ENCODE measurements at places on chromosomes 11 and 22.

- DNase-seq, result peak; percentile 5
Observed at GRCh38 chr11:70002433-70002832, 75.7 kb upstream of the ANO1 start.

DNA sequence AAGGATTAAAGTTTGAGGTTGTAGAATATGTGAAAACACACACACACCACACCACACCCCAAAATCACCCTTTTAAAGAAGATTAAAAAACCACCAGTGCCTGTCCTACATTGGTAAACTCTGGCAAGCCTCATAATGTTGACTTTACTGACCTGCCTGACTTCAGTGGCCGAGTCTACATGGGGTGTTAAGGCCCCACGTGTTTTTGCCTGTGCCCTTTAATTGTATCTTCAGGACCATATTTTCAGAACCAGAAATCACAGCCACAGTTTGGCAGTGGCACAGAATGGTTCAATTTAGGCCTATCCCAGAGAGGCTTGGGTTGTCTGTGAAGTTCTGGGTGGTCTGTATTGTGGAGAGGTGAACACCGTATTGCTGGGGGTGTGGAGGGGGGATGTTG, 33.4 kb downstream of the ZBTB16 start:
- no peak for DNase-seq

DNA sequence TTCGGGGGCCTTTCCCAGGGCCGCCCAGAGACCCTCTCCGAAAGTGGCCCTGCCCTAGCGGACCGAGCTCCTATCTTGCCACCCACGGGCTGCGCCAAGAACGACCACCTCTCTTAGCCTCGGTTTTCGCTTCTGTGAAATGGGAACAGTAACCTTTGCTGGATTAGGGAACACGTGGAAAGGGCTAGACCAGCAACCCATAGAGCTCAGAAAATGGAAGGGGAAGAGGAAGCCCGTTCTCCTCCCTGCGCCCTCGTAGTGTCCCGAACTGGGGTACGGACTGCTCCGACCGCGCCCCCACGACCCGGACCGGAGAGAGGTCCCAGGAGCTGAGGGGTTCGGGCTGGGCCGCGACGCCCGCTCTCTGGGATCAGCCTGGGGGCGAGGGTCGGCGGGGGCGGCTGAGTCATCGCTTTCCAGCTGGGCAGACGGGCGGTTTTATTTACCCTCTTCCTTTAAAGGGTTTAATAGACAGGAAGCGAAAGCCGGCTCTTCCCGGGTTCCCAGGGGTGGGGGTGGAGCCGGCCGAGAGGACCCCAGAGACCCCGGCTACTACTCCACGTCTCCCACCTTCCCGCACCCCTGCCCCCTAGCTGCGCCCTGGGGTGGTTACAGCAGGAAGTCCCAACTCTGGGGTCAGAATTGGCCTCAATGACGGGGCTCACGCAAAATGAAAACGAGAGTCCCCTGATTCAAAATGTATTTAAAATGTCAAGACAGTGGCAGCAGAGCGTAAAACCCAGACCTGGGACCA, 907 bp upstream of the PHLDA2 start:
- peak; percentile 6 for DNase-seq

- no peak for DNase-seq
Observed at GRCh38 chr11:132264616-132265015, 894.2 kb downstream of the NTM start.

DNA sequence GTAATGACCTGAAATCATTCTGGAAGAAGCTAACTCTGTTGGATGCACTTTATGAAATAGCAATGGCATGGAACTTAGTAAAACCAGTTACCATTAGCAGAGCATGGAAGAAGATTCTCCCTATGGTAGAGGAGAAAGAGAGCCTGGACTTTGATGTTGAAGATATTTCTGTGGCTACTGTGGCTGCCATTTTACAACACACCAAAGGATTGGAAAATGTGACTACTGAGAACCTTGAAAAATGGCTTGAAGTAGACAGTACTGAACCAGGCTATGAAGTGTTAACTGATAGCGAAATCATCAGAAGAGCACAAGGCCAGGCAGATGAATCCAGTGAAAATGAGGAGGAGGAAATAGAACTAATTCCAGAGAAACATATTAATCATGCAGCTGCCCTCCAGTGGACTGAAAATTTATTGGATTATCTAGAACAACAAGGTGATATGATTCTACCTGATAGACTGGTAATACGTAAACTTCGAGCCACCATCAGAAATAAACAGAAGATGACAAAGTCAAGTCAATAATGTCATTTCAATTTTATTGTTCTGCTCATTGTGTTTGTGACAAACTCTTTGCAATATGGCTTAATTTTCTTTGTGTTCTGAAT, 2.0 kb downstream of the JRKL start:
- DNase-seq, result no peak

DNA sequence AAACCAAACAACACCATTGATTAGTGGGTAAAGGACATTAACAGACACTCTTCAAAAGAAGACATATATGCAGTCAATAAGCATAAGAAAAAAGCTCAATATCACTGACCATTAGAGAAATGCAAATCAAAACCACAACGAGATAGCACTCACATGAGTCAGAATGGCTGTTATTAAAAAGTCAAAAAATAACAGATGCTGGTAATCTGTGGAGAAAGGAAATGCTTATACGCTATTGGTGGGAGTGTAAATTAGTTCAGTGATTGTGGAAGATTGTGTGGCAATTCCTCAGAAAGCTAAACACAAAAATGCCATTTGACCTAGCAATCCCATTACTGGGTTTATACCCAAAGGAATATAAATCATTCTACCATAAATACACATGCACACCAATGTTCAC, 182.6 kb downstream of the TRPC6 start:
- no peak for DNase-seq

- DNase-seq, result no peak
Observed at GRCh38 chr11:18310800-18311340, 11.1 kb downstream of the HPS5 start.

- no peak for DNase-seq
Observed at GRCh38 chr11:44366026-44366425, 56.1 kb upstream of the ALX4 start.

- no peak for DNase-seq
Observed at GRCh38 chr22:17893900-17894535, 119.7 kb upstream of the BID start.

DNA sequence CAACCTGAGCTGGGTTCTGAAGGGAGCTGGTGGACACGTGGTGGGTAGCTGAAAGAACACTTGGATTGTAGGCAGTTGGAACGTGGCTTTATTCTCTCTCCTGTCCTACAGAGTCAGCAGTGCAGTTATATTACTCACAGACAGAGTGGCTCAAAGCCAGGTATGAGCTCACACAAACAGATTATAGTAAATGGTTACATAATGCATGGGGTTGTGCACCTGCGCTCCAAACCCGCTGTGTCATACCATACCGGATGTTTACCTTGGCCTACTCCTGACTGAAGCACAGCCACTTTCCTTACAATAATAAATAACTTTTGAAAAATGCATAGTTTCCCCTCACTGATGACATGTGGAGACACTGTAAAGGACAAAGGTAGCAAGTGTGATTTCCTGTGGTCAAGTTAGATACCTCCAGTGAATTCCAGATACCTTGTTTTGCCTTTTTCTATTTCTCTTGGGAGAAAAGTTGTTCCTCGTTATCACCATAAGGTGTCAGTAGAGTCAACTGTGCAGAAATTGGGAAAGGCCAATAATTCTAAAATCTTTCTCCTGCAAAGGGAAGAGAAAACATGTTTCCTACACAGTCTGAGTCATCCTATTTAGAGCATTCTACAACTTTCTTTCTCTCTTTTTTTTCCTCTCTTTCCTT, 13.5 kb downstream of the MS4A6A start:
- no peak for DNase-seq

GRCh38 chr11:66815646-66816045, 27.6 kb upstream of the RCE1 start:
- no peak for DNase-seq

GRCh38 chr11:125457814-125458343, 38.2 kb downstream of the FEZ1 start:
- DNase-seq, result no peak

GRCh38 chr11:16925561-16926065, 88.6 kb downstream of the PLEKHA7 start:
- DNase-seq, result peak; percentile 21

DNA sequence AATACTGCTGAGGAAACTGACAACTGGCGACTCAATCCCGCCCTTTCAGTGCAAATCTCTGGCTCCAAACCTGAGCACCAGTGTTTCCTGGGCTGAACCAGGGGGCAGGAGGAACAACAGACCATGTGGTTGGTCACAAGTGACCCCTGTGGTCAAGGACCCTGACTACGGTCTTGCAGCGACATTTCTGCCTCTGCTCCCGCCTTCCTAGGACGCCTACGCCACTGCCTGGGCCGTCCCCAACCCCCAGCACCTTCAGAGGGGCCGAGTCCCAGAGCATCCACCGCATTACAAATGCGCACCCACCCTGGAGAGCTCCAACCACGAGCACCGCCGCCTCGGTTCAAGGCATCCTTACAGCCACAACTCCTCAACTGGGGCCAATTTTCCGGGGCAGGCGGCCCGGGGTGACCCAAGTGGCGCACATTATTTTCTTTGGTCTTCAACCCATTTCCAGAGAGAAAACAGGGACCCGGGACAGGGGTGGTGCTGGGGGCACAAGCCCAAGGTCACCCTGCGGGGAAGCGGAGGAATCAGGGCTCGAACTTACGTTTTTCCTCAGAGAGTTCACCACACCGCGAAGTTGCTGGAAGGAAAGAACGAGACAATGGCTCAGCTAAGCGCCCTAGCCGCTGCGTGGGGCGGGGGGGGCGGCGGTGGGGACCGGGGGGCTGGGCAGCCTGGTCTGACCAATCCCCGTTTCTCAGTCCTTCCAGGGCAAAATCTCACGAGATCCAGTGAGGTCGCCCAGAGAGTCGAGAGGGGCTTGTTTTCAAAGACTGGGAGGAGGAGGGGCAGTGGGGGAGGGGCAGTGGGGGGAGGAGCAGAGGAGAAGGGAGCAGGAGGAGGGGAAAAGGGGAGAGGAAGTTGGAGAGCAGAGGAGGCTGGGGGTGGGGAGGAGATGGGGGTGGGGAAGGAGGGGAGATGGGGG, 1.8 kb downstream of the PRAME start:
- DNase-seq, result no peak

- DNase-seq, result no peak
Observed at GRCh38 chr11:14413307-14414069, 54.5 kb upstream of the RRAS2 start.

DNA sequence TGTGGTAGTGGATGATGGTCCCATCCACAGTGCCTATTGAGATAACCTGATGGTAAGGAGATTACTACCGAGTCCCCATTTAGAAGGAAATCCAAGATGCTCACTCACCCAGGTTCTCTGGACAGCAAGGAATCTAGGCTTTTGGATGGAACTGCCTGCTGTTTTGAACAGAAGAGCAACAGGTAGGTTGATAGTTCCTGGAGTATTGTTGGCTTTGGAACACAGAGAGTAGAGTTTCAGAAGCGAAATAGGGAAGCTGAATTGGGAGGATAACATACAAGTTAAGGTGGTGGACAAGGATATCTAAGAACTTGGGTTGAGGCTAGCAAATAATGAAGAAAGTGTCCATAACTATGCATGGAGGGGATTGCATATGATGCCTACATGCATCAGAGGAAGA, 27.6 kb downstream of the SLC22A6 start:
- DNase-seq, result no peak

- DNase-seq, result no peak
Observed at GRCh38 chr11:87778357-87778756, 396.9 kb downstream of the RAB38 start.

Measured in stimulated activated CD4-positive, alpha-beta T cell treated with anti-CD3 and anti-CD28 coated beads, TNF-alpha, amount 100 ng/mL, for 24 hours (primary cell).